Hematopoietic multipotent progenitor cell treated with erythropoietin and hydrocortisone succinate and interleukin-3 and kit ligand, for 6 days (in vitro differentiated cells): ENCODE measurements at places on chromosomes 1 and 21.

GRCh38 chr1:29623501-29623900 is 387.2 kb downstream of the PTPRU start:
- no peak for DNase-seq

DNA sequence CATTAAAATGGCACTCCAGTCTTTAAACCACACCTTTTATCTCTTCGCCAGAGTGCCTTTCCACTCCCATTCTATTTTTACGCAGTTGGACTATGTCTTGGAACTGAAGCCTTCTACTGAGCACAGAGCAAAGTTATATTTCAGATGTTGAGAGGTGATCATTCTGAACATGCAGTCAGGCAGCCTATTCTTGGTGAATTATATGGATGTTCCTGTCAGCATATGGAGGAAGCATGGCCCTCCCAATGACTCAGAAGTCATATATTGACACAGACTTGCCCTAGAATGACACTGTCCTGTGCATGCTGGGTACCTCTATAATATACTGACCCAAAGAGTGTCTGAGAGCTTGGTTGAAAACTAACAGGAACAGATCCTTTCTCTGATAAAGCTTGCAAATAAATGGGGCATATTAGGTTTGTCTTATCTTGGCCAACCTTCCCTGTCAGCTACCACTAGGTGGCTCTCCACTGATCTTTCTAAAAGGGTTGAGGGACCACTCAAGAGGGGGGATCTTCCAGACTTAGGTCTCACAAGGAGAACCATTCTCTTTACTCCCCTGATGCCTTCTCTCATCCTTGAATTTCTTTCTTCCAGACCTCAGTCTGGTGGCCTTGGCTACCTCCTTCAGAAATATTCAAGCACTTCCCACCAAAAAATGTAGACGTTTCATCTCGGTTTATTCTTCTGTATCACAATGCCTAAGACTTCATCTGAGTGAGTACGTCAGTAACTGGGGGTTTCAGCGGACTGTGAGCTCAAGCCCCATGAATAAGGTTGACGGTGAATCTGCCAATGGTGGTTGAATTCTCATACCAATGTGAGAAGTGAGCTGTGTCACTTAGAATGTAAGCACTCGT is 11.8 kb upstream of the ALG14 start:
- DNase-seq = peak; percentile 76

DNA sequence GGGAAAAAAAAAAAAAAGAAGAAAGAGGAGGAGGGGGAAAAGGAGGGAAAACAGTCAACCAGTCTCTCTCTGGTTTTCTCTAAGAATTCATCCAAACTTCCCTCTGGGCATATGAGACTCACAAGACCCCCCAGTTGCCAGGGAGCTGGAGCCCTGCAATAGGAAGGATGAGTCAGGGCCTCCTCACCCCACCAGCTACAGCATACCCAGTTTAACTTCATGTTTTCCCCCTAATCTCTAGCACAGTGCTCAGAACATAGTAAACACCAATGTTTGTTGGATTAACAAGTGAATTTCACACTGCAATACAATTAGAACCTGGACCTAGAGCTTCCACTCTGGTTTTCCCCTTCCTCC is 7.8 kb downstream of the F11R start:
- DNase-seq = no peak

DNA sequence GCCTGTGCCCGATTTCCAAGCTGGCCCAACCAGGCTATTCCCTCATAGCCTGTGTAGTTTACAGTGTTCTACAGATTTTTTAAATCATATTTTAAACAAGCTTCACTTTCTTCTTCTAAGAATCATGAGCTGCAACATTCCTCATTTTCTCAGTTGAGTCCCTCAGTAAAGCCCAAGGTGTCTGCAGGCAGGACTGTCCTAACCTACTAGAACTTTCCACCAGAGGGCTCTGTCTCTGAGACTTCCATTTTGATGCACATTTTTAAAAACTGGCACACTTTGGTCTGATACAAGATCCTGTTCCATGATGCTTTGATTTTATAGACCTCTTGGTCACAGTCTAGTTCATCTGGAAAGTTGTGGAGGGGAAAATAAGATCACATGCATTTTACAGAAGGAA is 21.6 kb upstream of the SLAMF6 start:
- DNase-seq = peak; percentile 85

DNA sequence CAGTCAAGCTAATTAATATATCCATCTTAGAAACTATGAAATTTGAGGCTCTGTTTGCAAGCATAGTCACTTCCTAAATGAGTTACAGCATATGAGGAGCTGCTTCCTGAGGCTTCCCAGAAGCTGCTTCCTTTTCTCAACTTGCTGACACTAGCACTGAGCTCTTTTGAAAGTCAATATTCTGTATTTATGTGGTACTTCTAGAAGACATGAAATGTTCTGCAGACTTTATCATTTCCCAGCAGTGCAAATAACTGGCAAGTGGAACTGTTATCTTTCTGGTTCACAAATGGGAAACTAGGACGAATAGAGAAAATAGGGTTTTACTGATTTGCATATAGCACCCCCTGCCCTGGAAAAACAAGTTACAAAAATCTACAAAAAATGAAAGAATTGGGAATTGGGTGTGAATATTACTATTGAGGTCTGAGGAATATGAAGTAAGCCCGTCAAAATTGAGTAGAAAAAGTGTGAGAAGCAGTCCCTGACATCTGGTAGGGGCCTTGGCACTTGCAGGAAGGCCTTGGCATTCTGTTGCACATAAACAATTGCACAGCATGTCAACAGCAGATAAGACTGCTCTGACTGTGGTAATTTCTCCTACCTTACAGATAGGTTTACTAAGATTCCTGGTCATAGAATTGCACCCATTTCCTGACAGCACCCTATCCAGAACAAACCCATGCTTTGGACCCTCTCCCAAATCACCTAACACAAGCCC is 7.1 kb downstream of the GIPC2 start:
- DNase-seq = peak; percentile 78
